ENCODE measurements at places on chromosomes 1 and 21.
A peak's percentile ranks its signal among the peaks of the same experiment; 100 is the strongest.

DNA sequence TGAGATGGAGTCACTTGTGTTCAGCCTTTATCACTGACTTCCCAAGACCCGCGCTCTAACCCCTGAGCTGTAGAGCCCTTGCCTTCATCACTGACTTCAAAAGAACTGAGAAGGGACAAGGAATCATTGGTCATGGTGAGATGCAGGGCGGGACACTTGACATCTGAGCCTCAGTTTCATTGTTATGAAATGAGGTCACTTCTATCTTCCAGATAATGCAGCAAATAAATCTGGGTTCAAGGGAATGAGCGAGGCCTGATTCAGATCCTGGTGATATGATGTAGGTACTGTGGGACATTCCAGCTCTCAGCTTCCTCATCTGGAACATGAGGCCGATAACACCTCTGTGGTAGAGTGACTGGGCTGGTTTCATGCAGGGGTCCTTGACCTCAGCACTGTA is 13.8 kb downstream of the KAZN start:
- DNase-seq = peak; percentile 88

DNA sequence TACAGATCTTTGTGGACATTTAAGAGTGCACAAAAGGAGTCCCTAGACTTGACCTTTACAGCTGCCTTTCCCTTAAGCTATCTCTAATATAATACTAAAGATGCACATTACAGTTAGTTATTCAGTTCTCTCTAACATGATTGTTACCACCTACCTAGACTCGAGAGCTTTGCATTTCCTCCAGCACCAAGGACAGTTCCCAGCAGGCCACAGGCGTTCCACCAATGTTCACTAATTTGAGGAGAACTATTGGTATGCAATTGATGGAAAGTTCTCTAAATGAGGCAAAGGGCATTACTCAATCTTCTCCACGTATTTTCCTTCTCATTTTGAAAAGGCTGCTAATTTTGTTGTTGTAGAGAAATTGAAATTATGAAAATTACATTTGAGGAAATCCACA is 5.4 kb upstream of the NTNG1 start:
- peak; percentile 62 for DNase-seq

DNA sequence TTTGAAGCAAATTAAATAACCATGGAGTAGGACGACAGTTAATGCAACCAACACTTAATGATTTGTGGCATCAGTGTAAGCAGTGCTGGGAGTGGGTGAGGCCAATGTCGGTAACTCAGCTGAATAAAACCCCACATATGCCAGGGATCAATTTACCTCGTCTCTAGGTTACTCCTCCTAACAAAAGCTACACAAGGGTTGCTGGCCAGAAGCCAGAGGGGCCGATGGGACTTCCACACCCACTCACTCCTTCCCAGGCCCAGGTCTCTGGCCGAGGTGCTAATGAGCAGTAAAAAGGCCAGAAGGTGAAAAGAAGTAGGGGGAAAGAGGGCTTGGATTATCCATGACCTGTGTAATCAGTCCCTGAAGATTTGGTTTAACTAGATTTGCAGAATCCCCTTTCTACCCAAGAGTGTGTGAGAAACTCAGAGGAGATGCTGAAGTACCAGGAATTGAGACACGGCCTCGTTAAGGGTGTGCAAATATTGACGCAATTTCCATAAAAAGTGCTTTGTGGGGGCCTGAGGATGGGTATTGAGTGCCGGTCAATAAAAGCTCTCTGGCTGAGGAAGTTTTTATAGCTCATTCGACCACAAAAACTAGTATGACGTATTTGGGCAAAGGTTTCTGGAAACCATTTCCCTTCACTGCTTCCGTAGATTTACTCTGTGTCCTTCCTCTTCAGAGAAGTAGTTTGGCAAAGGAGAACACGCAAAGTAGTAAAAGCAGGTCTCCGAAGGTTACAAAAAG is 145.5 kb downstream of the TBX15 start:
- no peak for DNase-seq

DNA sequence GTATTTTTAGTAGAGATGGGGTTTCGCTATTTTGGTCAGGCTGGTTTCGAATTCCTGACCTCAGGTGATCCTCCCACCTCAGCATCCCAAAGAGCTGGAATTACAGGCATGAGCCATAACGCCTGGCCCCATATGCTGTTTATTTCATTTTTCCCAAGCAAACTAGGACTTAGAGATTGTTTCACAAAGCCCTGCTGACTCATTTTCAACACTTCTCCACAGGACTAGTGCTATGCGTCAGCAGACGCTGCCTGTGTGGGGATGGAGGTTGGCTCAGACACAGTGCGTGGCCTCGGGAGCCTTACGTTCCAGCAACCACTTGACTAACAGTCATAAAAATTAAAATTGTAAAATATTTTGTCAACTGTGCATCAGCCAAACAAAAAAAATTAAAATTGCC is 22.7 kb downstream of the PKNOX1 start:
- no peak for DNase-seq

DNA sequence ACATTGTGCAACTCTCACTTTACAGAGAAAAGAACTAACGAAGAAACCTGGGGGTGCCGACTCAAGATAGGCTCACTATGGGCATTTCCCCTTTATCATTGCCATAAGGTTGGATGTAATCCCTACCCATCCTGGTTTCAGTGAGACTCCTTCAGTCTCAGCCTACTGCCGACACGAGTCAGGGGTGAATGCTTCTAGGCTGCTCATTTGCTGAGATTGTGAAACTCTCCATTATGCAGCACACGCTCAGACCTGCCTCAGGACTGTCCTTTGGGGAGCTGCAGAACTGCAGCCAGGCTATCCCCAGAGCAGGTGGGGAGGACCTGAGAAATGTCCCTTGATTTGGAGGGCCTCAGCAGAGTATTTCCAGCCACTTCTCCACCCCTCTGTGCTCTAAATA is 22.2 kb downstream of the TSHB start:
- no peak for DNase-seq

- DNase-seq = peak; percentile 54
Measured at GRCh38 chr1:3069491-3070308, 697 bp downstream of the PRDM16 start.

GRCh38 chr1:228737601-228738041 is 2.3 kb downstream of the RHOU start:
- no peak for DNase-seq

GRCh38 chr1:30474818-30475200 is 248.6 kb downstream of the MATN1 start:
- DNase-seq = no peak

GRCh38 chr1:174190691-174191199 is 31.4 kb downstream of the RABGAP1L start:
- no peak for DNase-seq

DNA sequence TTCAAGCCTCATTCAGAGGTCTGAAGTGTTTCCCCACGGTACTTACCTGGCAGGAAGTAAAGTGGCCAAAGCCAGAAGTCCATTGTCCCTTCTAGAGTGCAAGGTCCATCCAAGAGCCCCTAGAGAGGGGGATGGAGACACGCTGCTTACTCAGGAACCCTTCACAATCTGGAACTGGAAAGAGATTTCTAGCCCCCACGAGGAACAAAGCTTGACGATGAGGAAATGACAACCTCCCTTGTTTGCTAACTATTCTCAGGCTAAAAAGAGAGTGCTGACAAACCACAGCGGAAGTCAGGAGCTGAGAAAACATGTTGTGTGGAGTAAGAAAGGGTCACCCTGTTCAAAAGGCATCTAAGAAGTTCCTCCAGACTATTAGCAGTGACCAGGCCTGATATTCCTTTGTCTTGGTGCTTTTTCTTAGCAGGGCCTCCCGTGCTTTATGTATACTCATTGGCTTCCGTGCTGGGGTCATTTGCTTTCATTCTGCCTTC is at the start of gene FCMR:
Gene FCMR, minus strand, starts transcription at position 170 of the 494 bp plus-strand sequence. Its CDS starts 87 bp downstream, at position 83.
- no peak for DNase-seq

DNA sequence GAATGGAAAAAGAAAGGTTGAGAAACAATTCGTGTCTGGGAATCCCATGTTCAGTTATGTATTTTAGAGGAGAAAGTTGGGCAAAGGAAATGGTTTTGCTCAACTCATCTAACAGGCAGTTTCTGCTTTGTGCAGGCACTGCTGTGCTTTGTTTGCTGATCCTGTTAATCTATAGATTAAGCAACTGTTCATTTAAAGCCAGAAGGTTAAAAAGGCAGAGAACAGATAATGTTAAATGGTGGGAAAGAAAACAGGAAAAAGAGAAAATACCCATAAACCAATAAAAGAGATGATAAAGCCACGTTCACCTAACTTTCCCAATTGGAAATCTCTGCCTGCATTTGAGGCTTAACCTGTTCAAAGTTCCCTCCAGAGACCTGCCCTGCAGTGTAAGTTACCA is 70.0 kb downstream of the APP start:
- DNase-seq = no peak

DNA sequence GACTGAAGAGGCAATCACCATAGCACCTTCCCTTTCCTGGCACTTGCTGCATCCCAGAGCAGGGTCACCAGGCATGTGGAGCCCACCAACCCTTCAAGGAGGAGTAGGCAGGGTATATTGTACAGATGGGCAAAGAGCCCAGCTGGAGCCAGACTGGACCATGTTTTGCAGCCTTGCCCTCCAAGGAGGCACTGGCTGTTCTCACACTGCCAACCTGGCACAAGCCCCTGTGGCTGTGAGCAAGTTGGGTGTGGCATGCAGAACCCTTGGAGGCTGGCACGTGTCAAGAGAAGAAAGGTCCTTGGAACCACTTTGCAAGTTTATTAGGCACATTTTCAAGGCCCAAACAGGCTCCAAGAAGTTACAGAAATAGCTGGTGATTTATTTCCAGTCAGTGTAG is 146.4 kb downstream of the FOXD2 start:
- DNase-seq = no peak

DNA sequence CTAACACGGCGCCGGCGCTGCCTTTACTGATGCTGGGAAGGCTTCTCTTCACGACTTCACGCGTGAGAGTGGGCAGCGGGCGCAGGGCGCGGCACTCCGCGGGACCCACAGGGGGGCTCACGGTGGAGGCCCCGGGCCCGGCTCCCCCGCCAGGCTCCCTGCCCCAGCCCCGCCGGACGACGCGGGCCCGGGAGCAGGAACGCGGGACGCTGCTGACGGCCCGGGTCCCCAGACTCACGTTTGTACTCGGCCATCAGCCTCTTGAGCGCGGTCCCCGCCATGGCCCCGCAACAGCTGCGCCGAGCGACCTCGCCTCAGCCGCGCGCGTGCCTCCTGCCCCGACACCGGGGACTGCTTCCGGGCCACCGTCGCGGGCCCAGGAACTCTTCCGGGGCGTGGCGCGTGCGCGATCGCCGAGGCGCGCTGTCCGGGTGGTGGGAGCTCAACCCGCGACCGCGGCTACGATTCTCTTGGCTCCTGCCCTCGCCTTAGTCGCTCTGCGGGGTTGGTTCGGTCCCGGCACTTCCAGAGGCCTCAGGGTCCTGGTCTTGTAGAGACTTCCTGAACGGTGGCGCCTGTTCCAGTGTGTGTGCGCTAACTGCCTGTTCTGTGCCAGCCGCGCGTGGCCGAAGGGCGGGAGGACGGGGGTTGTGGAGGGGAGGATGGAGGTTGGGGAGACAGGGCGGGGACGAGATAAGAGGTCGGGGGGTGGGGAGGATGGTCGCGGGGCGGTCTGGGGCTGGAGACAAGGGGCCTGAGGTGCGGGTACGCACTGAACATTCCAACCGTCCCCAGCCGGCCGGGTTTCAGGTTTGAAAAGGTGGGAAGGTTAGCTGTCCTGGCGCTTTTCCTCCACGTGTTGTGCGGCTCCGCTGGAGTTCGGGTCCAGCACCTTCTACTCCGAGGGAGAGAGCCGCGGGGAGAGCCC is at the start of gene UBE2G2:
Gene UBE2G2, minus strand, starts transcription at position 353 of the 928 bp plus-strand sequence. Its CDS starts 72 bp downstream, at position 281.
- DNase-seq = peak; percentile 81

GRCh38 chr1:178263341-178263740 is 169.4 kb downstream of the RASAL2 start:
- DNase-seq = no peak

DNA sequence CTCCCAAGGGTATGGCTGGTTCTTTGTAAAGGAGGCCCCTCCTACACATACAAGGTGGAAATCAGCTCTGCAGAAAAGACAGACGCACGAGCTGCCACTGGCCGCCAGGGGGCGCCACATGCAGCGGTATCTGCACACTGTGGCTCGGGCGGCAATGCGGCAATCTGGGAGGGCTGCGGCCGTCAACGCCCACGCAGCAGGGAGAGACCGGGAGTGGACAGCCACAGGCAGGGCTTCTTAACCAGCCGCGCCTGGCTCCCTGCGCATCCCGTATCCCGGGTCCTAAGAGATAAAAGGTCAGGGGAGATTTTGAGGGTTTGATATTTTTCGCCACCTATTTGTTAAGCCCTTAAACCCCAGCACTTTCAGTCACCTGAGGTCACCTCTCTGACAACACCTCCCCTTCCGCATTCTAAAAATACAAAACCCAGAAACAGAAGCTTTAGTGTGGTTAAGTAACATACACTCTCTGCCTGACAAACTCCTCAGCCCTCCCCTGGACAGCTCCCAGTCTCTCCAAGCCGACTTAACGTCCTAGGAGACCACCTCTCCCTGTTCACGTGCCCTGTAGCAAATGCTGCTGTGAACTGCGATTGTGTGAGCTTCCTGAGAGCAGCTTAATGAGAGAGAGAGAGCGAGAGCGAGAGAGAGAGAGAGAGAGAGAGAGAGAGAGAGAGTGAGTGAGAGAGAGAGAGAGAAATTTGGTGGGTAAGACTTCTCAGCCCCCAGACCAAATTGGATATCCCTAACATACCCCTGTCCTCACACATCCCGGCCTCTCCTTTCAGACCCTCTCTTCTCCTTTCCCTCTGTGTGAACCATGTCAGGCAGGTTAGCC is 13.5 kb upstream of the KCNA2 start:
- DNase-seq = peak; percentile 85

GRCh38 chr1:93219443-93219842 is 38.9 kb downstream of the CCDC18 start:
- peak; percentile 63 for DNase-seq

Data from kidney tubule cell (primary cell).